SJSA1 (cell line): ENCODE measurements at places on chromosomes 1 and 21. TPM values are rescaled to one million over a fixed set of nuclear protein-coding genes. Genes with fewer than 3 reads are reported as not detected.
A peak's percentile ranks its signal among the peaks of the same experiment; 100 is the strongest.

Gene MRPL37
- total RNA-seq: 133 and 157 TPM in 2 replicates

Gene SPRR4
- total RNA-seq: not detected in 2 replicates

Gene RAB3B
- 20.6 and 31.4 TPM in 2 replicates for total RNA-seq

Gene PKP1
- total RNA-seq: not detected in 2 replicates

Gene AGRN
- total RNA-seq: 53.8 and 55.9 TPM in 2 replicates

Gene LCE3D
- total RNA-seq: not detected in 2 replicates

DNA sequence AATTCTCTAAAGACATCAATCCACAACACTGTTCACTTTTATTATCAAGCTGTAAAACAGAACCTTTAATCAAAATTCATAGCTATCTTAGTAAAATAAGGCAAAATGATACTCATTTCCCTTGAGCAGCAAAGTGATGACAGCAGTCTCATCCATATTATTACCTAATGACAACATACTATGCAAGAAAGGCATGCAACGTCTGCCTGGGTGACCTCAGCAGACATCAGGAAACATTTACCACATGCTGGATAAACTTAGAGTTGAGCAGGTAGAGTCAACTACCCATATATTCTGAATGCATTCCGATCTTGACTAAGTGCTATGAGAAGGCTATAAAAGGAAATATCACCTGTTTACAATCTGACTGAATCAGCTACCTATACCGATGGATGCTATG, 145.1 kb downstream of the SIPA1L2 start:
- H3K36me3 ChIP-seq: peaks cover 4% of the 10 kb centered on the region; the same call in 1 of the 2 replicates
- H3K4me1 ChIP-seq: peaks cover 13% of the 10 kb centered on the region
- DNase-seq: no peak
- no peak overlapping the region for H3K27ac ChIP-seq
- no peak overlapping the region for H3K4me3 ChIP-seq

- H3K27me3 ChIP-seq: no peaks in the 10 kb centered on the region
- H3K36me3 ChIP-seq: peaks cover 32% of the 10 kb centered on the region
- peak overlapping the region; percentile 42 for H3K27ac ChIP-seq
- peak overlapping the region; percentile 87 for H3K4me3 ChIP-seq
- peaks cover 26% of the 10 kb centered on the region for H3K4me1 ChIP-seq
These were observed 1.2 kb downstream of the LRP8 start for GRCh38 chr1:53326598-53327181.

DNA sequence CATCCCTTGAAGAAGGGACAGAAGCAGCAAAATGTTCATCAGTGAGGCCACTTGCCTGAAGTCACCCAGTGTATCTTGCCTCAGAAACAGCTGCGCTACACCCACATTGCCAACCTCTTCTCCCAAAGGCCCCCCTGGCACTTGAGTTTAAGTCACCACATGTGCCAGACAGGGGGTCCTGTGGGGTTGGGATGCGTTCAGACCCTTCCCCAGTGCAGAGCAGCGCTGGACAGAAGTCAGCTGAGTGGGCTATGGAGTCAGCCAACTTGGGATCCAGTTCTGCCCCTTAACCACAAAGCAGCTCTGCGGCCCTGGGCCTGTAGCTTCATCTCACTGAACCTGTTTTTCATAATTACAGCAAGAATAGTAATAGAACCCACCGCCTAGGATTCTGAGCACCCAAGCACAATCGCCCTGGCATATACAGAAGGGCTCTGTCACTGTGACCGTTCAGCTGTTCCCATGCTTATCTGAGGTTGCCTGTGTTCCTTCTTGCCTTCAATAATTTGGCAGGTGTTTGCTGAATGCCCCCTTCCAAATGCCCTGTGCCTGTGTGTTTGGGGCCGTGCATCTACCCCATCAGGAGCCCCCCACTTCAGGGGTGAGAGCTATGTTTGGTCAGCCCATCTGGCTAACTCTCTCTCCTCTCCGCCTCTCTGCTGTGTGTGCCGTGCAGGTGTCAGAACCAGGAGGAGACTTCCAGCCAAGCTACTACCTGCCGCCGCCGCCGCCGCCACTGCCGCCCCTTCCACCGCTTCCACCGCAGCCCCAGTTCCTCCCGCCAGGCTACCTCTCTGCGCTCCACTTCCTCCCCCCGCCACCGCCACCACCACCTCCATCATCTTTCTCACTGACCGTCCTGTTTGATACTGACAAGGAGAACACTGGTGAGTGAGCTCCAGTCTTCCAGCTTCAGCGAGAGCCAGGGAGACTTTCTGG, 5.0 kb downstream of the DMRTB1 start:
- no peak overlapping the region for H3K4me3 ChIP-seq
- no peak for DNase-seq
- no peaks in the 10 kb centered on the region for H3K27me3 ChIP-seq
- H3K4me1 ChIP-seq: no peaks in the 10 kb centered on the region
- no peaks in the 10 kb centered on the region for H3K36me3 ChIP-seq

DNA sequence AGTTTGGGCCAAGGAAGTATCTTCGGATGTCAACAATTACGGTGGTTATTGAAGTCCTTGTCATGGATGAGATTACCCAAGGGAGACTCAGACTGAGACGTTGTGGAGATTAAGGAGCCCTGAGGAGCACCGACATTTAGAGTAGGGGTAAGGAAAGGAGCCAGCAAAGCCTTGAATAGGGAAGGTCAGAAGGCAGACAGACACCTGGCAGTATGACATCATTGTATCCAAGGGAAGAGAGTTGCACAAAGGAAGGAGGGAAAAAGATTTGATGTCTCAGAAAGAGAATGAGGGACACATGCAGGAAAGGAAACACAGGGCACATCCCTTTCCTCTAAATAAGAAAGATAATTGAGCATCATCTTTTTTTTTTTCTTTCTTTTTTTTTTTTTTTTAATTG, 11.7 kb downstream of the LAMC2 start:
- H3K4me1 ChIP-seq: peaks cover 11% of the 10 kb centered on the region
- no peak for DNase-seq
- no peak overlapping the region for H3K4me3 ChIP-seq
- H3K27me3 ChIP-seq: no peaks in the 10 kb centered on the region
- no peak overlapping the region for H3K27ac ChIP-seq

DNA sequence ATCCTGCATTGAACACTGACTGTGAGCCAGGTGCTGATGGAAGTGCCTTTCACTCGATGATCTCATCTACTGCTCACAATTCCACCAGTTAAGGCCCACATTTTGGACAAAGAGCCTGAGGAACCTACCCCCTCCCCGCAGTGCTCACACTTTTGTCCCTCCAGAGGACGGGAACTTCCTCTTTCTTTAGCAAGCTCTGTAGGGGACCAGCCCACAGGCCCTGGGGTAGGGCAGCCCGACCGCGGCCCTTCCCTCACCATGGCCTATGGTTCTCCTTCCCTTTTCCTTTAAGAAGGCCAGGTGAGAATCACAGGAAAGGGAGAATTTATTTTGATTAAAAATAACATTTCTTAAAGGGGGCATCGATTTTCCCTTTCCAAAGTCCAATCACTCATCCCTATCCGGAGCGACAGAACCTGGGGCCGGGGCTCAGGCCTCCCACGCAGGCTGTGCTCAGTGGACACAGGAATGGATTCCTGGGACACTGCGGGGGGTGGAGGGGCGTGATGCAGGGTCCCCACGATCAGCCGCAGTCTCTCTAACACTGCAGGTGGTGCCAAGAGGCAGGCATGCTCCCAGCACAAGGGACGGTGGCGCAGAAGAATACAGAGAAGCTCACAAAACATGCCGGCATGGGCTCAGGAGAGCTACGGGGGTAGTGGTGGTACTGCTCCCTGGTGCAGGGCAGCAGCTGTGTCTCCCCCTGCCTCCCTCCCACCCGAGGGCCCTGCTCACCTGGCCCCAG, 8.9 kb upstream of the KCNE1 start:
- H3K4me1 ChIP-seq: peaks cover 16% of the 10 kb centered on the region
- no peak overlapping the region for H3K27ac ChIP-seq
- peaks cover 93% of the 10 kb centered on the region for H3K36me3 ChIP-seq
- no peaks in the 10 kb centered on the region for H3K27me3 ChIP-seq

GRCh38 chr1:205147191-205147835, 25.5 kb upstream of the RBBP5 start:
- peaks cover 17% of the 10 kb centered on the region for H3K36me3 ChIP-seq
- DNase-seq: peak; percentile 87
- no peak overlapping the region for H3K4me3 ChIP-seq
- no peaks in the 10 kb centered on the region for H3K27me3 ChIP-seq
- H3K4me1 ChIP-seq: peaks cover 48% of the 10 kb centered on the region
- peak overlapping the region; percentile 52 for H3K27ac ChIP-seq

DNA sequence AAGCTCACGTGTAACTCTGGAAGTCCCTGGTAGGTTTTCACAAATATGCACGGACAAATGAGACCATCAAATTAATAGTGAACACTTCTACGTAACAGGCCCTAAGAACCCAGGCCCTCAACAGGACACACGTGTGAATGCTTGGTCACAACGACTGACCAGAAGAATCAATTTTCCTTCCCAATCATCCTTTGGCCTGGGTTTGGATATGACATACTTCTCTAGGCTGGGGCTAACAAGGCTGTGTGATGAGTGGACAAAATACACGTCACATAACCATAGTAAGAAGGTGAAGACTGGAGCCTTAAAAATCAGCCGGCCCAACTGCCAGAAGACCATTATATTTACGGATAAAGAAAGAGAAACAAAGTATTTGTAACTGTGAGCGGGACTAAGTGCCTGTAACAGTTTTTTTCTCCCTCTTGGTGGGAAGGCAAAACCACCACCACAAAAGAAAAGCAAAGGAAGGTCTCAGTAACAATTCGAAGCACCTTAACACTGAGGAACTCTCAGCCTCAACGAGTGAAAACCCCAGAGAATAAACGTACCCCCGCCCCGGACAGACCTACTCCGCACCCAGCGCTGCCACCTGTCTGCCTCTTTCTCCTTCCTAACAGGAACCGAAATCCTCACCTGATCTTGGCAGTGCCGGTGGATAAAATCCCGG, 450 bp downstream of the SDE2 start:
- H3K27ac ChIP-seq: peak overlapping the region; percentile 58
- no peak for DNase-seq
- peaks cover 45% of the 10 kb centered on the region for H3K36me3 ChIP-seq
- no peaks in the 10 kb centered on the region for H3K27me3 ChIP-seq

- H3K4me3 ChIP-seq: no peak overlapping the region
- no peaks in the 10 kb centered on the region; the same call in 1 of the 2 replicates for H3K4me1 ChIP-seq
- H3K27ac ChIP-seq: no peak overlapping the region
- peaks cover 87% of the 10 kb centered on the region for H3K27me3 ChIP-seq
- DNase-seq: no peak
- H3K36me3 ChIP-seq: no peaks in the 10 kb centered on the region
These were observed 905 bp downstream of the BARHL2 start for GRCh38 chr1:90716243-90716551.

GRCh38 chr1:53754484-53755312, 15.7 kb upstream of the GLIS1 start:
- no peaks in the 10 kb centered on the region; the same call in 1 of the 2 replicates for H3K27me3 ChIP-seq
- peak; percentile 60 for DNase-seq
- H3K36me3 ChIP-seq: no peaks in the 10 kb centered on the region
- no peak overlapping the region for H3K4me3 ChIP-seq
- no peak overlapping the region for H3K27ac ChIP-seq

- DNase-seq: no peak
- H3K4me3 ChIP-seq: no peak overlapping the region
- peaks cover 27% of the 10 kb centered on the region for H3K4me1 ChIP-seq
- H3K36me3 ChIP-seq: peaks cover 3% of the 10 kb centered on the region; the same call in 1 of the 2 replicates
- no peak overlapping the region; the same call in 1 of the 2 replicates for H3K27ac ChIP-seq
- no peaks in the 10 kb centered on the region for H3K27me3 ChIP-seq
These were observed 139.4 kb upstream of the B3GALT2 start for GRCh38 chr1:193325771-193326170.

DNA sequence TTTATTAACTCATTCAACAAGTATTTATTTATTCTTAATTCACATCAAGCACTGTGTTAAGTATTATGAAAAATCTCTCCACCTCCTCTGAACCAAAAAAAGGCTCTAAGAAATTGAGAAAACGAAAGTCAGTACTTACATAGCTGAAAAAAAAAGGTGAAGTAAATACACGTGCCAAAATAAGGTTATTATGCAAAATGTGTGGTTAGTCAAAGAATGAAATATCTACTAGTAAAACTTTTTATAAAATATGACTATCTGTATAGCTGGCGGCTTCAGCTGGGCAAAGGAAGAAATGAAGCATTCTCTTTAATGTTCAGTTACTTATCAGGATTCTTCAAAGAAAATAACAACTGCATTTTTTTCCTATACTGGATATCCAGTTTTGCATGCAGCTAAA, 35.5 kb upstream of the ASPM start:
- peaks cover 5% of the 10 kb centered on the region; the same call in 1 of the 2 replicates for H3K4me1 ChIP-seq
- no peak for DNase-seq
- H3K27me3 ChIP-seq: no peaks in the 10 kb centered on the region
- H3K4me3 ChIP-seq: no peak overlapping the region

DNA sequence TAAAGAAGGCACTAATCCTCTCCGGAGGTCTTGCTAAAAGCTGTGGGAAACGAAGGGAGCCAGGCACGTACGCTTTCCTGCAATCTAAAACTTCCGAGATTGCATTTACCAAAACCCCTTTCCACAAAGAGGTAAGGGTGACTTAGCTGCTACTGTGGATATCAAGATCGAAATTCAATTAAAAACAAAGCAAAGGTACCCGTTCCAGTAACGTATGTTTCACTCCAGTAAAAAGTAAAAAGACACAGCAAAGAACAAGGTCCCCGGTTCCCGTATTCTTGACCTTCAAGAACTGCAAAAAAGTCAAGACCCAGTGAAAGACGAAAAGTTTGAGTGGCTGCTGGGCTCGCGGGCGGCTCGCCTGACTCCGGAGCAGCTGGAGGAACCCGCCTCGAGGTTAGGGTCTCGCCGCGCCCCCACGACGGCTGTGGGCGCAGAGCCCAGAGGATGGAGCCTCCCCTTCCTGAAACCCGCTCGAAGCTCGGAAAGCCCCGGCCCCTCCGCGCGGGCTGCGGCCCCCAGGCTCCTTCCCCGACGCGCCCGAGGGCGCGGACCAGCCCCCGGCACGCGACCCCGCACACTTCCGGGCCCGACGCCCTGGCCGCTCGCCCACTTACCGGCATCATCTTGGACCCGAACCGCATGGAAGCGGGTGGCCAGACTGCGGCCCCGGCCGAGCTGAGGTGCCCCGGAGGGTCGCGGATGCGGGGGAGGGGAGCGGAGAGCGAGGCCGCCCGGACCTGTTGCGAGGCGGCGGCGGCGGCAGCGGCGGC, 524 bp downstream of the TP53BP2 start:
- H3K36me3 ChIP-seq: peaks cover 10% of the 10 kb centered on the region
- H3K4me1 ChIP-seq: peaks cover 17% of the 10 kb centered on the region
- DNase-seq: peak; percentile 55

GRCh38 chr1:171899838-171900237, 58.5 kb downstream of the DNM3 start:
- no peaks in the 10 kb centered on the region for H3K4me1 ChIP-seq
- H3K4me3 ChIP-seq: no peak overlapping the region
